Liver (tissue), 10 donors: ENCODE measurements at places on chromosomes 6 and 20.

DNA sequence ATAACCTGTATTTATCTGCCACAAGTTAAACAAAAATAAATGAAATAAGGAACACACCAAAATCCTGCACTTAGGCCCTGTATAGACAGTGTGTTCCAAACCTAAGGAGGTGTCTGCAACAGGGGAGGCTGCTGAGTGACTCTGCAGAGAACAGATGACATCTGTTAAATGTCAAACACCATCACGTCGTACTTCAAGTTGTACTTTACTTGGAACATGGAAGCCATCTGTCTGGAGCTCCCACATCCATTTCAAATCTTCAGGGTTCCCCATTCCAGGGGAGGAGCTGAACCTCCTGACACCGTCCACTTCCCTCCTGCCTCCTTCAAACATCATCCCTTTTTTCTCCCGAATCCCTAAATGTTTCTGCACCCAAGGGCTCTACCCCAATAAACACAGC is 1.8 kb upstream of the MAP7 start:
- DNase-seq = no peak

DNA sequence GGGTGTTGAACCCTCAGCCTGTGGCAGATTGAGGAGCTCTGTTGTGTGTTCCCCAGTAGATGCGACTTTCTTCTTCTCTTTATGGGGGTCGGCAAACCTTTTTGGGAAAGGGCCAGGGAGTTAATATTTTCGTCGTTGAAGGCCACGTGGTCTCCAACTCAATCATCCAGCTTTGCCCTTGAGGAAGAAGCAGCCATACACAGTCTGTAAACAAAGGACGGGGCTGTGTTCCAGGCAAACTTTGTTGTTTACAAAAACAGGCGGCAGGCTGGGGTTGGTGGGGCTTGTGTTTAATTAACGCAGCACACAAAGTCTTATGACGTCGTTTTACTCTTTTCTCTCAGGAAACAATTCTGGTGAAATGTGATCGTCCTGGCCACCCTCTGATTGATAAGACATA is 20.2 kb downstream of the KIF25 start:
- no peak for DNase-seq

DNA sequence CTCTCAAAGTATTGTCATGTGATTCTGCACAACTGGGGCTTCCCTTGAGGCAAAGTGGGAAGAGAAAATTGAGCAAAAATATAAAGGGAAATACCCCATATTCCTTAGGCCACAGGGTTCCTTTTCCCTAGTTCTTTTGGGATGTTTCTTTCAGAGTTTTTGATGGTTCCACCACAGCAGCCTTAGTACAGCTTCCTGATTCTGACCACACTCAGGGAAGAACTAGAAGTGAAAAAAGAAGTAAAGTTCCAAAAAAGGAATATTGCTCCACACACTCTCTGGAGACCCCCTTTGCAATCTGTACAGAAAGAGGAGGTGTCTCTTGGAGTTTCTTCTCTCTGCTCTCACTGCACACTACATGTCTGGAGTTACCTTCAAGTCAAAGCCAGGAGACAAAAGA is 27.9 kb upstream of the HLA-DQA2 start:
- DNase-seq = no peak

DNA sequence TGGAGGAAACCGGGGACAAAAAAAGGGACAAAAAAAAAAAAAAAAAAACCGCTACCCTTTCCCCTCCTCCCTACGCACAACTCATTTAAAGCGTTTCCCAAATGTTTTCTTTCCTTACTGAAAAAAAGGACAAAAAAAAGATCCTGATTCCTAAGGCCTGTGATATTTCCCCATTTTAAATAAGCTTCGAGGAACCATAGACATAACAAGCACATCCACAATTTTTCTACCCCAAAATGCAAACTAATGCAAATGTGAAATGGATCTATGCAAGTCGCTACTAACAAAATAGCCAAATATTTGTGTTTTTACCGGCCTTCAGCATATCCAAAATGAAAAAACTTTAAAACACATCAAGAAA is 1.4 kb upstream of the ZNF217 start:
- DNase-seq = no peak

DNA sequence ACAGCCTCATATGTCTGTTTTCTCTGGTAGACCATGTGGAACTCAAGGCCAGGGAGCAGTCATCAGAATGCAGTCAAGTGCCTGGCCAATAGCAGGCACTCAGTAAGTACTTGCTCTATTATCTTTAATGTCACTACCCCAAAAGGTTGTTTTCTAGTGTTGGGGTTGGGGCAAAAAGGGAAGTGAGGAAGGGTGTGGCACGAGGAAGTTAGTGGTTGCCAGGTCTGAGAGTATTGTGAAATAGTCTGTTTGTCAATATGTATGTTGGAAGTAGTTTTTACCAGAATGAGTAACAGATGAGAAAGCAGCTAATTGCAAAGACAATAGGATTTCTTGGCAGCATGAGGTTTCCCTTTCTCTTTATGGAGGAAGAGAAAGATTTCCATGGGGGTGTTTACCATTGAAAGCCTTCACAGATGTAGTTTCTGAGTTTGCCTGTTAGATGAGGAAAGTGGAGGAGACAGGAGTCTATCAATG is 59.5 kb upstream of the ARMH2 start:
- no peak for DNase-seq
